ENCODE measurements at places on chromosomes 7 and 10.

GRCh38 chr10:49431426-49431825 lies 35.5 kb upstream of the DRGX start:
- no peak for DNase-seq

DNA sequence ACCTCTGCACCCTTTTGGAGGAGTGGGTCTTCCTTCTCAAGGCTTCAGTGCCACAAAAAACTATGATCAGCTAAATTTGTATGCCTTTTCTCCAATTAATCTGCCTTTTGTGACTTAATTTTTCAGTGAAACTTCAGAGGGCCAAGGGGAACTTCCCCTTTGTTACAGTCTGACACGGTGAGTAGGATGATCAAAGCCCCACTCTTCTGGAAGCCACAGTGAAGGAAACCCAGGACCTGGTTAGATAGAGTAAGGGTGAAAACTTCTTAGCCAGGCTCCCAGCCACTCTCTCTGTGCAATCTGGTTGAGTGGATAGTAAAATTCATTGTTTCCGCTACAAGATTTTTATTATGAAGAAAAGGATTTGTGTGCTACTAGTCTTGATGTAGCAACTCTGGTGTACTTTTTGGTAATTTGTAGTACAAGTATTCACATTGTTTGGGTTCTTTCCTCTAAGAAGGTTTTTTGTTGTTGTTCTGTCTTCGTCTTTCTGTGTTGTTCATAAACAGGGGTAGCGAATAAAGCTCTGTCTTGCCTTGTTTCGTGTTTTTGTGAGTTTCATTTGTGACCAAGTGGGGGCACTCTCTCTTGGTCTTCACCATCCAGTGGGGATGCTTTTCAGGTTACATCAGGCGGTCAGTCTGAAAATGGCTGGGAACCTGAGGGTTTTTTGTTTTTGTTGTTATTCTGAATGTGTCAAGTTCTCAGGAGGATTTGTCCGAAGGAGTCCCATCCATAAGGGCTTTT lies 268.5 kb upstream of the NPSR1 start:
- DNase-seq: no peak

- no peak for DNase-seq
Observed at GRCh38 chr10:94006591-94007550, 13.1 kb downstream of the PLCE1 start.

- no peak for DNase-seq
Observed at GRCh38 chr10:22515009-22515408, 169.7 kb downstream of the SPAG6 start.

DNA sequence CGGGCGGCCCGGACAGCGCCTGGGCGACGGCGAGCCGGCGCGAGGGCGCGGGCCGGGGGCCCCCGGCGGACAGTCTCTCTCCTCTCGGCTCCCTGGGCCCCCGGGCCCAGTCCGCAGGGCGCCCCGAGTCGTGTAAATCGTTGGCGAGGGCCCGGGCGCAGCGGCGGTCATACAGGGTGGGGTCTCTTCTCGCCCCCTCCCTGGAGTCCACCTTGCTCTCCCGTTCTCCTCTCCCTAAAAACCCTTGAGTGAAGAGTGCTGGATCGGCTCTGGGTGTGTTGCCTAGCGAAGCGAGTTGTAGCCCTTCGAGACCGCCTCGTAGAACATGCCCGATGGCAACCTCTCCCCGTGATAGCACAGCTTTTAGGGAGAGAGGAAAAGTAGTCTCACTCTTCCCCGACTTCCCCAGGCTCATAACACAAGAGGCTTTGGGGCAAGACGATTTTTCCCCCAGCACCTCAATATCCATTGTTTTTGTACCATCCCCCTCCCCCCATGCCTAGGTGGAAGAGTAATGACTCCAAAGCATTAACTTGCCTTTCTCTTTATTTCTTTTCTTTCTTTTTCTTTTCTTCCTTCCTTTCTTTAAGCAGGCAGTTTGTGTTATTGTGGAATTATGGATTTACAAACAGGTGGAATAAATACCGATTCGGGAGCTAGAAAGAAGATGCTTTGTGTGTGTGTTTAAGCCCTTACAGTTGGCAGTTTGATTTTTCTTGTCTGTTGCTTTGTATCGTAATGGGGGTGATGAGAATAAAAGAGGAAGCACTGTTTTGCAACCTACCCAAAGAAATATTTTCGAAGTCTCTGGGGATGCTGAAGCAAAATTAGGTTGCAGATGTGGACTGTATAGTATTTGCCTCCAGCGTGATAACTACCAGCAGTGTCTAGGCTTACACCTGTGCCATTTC lies 822 bp downstream of the SHOC2 start:
- peak; percentile 46 for DNase-seq

DNA sequence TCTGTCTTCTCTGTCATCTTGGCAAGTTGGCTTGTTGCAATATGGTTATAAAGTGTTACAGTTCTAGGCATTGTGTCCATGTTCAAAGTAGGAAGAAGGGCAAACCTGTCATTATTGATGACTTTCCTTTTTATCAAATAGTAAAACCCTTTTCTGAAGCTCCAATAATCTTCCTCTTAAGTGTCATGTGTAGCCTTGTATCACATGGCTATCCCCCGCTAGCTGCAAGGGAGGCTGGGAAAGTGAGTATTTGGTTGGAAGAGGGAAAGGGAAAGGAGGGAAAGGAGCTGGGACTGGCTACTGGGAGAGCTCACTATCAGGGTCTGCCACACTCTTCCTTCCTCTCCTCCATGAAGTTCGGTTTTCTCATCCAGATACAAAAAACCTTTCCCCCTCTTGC lies 45.2 kb upstream of the FAM180A start:
- no peak for DNase-seq
